ENCODE measurements at places on chromosomes 5 and 9. TPM values are rescaled to one million over a fixed set of nuclear protein-coding genes. Genes with fewer than 3 reads are reported as not detected.

EGFLAM gene
- total RNA-seq: 132 TPM

DNA sequence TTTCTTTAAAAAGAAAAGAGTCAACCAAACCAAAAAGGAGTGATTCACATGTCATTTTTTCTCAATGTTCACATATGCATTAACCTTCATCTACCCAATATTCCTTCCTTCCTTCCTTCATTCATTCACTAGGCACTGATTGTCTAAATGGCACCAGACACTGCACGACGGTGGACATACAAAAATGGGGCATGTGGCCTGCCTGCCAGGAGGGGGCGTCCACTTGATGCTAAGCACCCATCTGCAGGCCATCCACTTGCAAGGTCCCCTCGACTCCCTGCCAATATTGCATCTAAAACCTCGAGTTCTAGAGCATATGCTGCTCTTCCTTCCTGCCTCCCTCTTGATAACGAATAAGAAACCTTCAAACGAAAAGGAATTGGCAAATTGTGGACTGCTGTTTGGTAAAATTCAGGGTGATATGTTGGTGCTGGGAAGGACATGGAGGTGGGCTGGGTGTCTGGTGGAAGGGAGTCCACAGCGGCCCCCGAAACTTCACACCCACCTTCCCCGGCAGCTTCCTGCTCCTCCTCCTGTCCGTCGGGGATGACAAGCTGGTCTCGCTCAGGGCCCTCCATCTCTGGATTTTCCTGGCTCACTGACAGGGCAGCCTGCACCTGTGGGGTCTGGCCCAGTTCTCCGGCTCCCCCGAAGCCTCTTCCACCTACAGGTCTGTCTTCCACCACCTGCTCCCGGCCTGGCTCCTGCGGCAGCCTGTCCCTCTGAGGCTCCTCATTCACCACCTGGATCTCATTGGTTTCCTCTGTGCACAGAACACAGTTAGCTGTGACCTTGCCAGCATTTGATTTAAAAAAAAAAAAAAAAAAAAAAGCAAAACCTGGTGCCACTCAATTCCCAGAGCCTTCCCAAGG lies 64.3 kb downstream of the GOLM1 start:
- no peak for DNase-seq

GRCh38 chr9:26158631-26159150 lies 480.4 kb upstream of the TUSC1 start:
- DNase-seq: no peak

GRCh38 chr5:15645381-15646160 lies 145.6 kb downstream of the FBXL7 start:
- DNase-seq: no peak

DNA sequence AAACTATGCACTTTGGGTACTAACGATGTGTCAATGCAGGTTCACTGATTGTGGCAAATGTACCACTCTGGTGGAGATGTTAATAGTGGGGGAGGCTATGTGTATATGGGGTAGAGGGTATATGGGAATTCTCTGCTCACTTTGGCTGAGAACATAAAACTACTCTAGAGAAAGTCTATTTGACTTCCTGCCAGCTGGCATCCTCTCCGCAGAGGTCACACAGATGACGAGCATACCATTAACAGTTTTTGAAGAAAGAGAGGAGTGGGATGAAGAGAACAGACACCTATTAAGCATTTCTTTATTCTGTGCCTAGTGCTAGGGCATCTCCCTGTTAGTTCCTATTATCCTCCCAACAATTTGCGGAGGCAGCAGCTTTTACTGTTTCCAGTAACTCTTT lies 58.4 kb upstream of the TRIM32 start:
- DNase-seq: no peak

PAX5 gene
- 0.06 TPM for total RNA-seq

DNA sequence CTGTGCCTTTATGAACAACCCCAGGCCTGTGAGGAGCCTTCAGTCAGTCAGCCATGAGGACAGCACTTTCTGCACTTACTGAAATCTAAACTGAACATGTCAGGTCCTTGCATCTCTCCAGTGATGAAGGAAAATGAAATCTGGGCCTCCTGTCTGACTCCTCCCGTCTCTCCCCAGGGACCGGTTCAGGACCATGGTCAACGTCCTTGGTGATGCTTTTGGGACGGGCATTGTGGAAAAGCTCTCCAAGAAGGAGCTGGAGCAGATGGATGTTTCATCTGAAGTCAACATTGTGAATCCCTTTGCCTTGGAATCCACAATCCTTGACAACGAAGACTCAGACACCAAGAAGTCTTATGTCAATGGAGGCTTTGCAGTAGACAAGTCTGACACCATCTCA lies 77.0 kb upstream of the PLPP6 start:
- DNase-seq: no peak

GRCh38 chr5:53937467-53937866 lies 372.9 kb downstream of the ARL15 start:
- no peak for DNase-seq

- DNase-seq: no peak
These were observed 264.2 kb upstream of the ADAMTS16 start for GRCh38 chr5:4875942-4876341.

- DNase-seq: no peak
These were observed 23.5 kb downstream of the FAM163B start for GRCh38 chr9:133585481-133586351.

UQCRQ gene
- total RNA-seq: 391 TPM

PRRT1B gene
- not detected for total RNA-seq

NMUR2 gene
- not detected for total RNA-seq

CRB2 gene
- not detected for total RNA-seq

DNA sequence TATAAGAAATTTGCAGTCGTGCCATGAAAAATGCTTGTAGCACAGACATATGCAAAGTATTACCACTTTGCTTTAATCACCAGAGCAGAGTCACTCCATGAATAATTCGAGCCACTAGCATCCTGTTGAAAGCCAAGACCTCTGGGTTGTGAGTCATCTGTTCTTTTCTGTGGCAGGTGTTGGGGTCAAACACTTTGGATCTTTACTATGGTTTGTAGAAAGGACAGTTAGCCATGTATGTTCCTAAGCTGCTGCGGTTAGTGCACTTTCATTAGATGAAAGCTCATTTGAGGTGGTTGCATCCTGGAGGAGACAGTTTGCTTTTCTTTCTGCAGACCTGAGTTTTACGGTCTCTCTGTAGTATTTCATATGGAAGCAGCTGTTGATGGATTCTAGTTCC lies 223.7 kb downstream of the DMRT2 start:
- no peak for DNase-seq

SOHLH1 gene
- total RNA-seq: not detected

Data from mesenteric fat pad (tissue), 1 donor.